ENCODE measurements at places on chromosomes 7 and 10.

DNA sequence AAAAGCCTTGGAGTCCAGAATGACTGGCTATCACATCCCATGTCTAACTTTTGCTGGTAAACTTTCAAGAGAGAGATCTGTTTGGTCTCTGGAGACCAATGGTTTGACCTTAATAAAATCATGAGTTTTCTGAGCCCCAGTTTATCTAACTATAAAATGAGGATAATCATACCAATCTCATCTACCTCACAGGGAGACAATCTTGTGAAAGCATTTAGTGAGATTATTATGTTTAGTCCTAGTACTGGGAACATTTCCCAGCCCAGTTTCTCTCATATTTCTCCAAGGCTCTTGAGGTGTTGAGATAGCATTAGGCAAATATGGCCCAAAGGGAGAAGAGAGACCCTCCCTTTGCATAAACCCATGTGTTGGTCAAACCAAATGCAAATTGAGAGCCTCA, 25.8 kb downstream of the ABCC2 start:
- no peak for DNase-seq

GRCh38 chr7:139623518-139623917, 100.0 kb downstream of the CLEC2L start:
- DNase-seq, result no peak

DNA sequence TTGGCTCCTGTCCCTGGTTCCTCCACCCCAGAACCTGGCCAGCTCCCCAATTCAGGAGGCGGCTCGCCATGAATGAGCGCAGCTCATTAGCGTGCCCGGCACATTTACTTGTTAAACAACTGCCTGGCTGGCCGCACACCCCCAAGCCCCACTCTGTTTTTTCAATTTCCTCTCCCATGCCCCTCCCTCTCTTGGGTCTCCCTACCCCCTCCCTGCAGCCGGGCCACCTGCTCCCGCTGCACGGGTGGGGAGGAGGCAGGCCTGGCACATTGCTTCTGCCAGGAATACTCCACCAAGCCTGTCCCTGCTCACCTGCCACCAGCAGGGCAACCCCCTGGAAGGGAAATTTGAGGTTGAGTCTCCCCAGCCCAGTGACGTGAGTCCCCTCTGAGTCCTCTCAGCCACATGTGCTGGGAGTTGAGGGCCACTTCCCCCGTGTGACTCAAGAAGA, 2.5 kb upstream of the SLIT1 start:
- no peak for DNase-seq

DNA sequence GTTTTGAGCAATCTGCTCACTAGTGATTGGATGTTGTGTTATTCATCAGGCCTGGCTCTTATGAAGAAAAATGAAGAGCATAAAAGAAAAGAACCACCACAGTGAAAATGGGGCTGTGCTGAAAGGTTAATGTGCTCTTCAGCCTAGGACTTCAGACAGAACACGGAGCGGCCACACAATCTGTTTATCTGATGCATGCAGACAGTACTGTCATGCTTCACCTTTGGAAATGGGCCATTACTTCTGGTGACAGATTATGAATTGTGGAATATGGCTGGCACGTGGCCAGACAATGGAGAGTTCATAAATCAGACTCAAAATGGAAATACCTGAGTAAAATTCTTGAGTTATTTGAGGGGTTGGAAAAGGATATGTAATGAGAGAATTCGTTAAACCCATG, 86.0 kb upstream of the NOBOX start:
- no peak for DNase-seq

DNA sequence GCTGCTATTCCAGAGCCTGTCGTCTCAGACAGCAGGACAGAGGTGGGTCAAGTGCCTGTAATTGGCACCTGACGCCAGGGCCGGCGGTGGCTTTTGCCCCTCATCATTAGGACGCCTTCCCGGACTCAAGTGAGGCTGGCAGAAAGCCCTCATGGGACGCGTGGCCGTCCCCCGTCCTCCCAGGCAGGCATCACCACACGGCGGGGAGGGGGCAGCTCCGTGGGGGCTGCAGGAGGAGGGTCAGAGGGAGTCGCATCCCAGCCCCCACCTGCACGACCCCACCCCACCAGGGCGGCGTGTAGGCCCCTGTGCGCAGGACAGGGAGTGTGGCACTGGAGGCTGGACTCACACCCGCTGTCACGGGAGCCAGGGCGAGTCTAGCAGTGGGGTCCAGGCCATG, 16.3 kb downstream of the CFAP46 start:
- DNase-seq, result no peak

DNA sequence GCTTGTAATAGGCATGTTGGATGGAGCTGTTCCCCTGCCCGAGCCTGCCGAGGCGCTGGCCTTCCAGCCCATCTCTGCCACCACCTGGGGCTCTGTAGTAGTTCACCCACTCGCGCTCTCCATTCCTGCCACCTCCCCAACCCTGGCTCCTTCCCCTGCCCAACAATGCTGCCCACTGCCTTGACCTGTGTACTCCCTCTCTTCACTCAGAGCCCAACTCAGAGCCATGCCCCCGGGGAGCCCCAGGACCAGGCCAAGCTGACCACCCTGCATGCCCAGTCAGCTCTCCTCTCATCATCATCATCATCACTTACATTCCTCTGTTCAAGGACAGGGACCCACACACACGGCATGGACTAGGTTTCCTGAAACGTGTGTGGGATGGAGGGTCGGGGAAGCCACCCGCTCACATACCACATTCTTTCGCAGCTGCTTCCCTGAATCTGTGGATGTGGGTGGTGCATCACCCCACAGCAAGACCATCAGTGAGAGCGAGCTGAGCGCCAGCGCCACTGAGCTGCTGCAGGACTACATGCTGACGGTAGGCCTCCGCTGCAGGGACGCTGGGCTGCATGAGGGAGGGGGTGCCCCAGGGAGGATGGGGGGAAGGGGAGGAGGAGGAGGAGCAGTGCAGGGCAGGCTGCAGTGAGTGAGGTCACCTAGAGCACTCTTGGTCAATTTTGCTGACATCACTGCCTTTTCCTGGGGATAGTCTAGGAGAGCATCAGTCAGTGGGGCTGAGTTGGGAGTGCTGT, 15.6 kb downstream of the NACAD start:
- no peak for DNase-seq

- DNase-seq, result no peak
Measured at GRCh38 chr7:82347808-82348207, 95.8 kb downstream of the CACNA2D1 start.

DNA sequence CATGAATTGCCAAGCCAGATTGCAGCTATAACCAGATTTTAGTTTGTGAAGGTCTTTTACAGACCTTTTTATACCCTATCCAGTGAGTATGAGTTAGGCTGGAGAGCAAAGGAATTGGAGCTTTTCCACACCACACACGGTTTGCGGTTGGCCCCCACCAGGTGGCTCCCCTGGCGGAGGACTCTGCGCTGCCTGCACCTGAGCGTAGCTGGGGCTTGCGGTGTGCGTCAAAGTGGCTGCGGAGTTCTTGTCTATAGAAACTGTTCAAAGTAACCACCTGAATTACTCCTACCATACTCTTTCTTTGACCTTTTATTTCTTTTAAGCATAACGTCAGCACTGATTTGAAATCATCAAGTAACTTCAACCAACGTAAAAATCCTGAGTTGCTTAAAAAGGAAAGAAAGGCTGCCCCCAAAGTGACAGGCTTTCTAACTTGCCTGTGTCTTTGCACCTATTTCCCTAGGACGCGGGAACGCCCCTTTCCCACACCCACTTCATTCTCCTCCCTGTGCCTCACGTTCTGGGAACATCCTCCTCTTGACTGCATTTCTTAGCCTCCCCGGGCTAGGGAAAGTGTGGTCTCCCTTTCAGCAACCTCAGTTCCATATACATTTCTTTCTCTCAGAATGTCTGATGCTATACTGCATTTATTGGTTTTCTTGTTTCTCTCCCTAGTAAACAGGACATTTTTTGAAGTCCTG, 47.6 kb upstream of the TMEM72 start:
- no peak for DNase-seq

GRCh38 chr7:151426441-151426903, 13.5 kb downstream of the CRYGN start:
- DNase-seq, result no peak

GRCh38 chr10:53536322-53536721, 763.7 kb upstream of the MBL2 start:
- no peak for DNase-seq

- DNase-seq, result no peak
Measured at GRCh38 chr7:78212476-78213060, 414.0 kb downstream of the PHTF2 start.

- DNase-seq, result no peak
Measured at GRCh38 chr10:1629326-1630198, 107.8 kb downstream of the ADARB2 start.

- peak; percentile 68 for DNase-seq
Measured at GRCh38 chr10:118035354-118036005, 11.3 kb downstream of the RAB11FIP2 start.

- DNase-seq, result peak; percentile 64
Measured at GRCh38 chr7:40232242-40232893, 97.6 kb downstream of the SUGCT start.

GRCh38 chr10:124719213-124719851, 24.8 kb downstream of the FAM53B start:
- DNase-seq, result peak; percentile 90

DNA sequence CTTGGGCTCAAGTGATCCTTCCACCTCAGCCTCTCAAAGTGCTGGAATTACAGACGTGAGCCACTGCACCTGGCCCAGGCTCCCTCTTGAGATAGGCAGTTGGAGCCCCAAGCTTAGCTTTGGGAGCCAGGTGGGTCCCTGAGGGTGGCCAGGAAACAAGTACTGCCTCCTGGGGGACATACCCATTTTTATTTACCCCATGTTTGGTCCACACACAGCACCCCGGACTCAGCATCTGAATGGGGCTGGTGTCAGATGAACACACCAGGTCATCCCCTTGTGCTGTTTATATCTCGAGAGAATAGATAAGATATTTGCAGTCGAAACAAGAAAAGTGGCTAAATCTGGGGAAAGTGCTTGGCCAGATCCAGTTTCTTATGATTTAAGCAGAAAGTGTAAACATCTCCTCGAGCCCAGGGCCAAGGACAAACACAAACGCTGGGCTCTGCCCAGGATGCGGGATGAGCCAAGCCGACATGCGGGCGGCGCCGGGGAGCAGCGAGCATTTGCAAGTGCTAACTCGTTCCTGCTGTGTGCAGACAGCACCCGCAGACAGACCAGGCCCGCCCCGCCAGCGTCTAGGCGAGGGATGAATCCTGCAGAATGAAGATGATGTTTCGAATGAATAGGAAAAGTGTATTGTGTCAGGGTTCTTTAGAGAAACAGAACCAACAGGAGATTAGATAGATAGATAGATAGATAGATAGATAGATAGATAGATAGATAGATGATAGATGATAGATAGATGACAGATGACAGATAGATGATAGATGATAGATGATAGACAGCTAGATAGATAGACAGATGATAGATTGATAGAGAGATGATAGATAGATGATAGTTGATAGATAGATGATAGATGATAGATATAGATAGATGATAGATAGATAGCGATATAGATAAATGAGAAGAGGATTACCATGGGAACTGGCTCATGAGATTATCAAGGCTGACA, 44.4 kb upstream of the OCM2 start:
- no peak for DNase-seq

GRCh38 chr7:158499082-158499455, 88.6 kb downstream of the PTPRN2 start:
- no peak for DNase-seq

DNA sequence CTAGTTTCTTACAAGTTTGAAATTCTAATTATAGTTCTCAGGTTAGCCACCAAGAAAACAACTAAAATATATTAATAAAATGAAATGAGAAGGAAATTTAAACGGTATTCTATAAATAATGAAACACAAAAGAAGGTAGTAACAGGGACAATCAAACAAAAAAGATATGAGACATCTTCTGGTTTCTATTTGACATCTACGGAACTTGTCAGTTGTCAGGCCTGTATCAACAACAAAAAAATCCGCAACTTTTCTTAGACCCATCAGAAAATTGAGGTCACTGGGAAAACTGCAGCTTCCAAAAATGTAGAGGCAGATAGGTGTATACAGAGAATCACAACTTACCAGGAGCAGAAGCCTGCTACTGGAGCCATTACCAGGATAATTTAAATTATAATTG, 70.6 kb downstream of the ZPBP start:
- no peak for DNase-seq

GRCh38 chr10:112585960-112586359, 138.9 kb downstream of the VTI1A start:
- DNase-seq, result no peak

GRCh38 chr10:108496106-108496505, 1331.6 kb upstream of the SORCS1 start:
- DNase-seq, result no peak

GRCh38 chr7:26078437-26079336, 73.3 kb upstream of the NFE2L3 start:
- DNase-seq, result peak; percentile 63

GRCh38 chr10:103736763-103737162, 118.6 kb downstream of the SH3PXD2A start:
- DNase-seq, result peak; percentile 14

- no peak for DNase-seq
Measured at GRCh38 chr7:136342251-136342650, 365.1 kb upstream of the MTPN start.

GRCh38 chr10:80612261-80612660, 74.6 kb downstream of the SH2D4B start:
- DNase-seq, result no peak

- no peak for DNase-seq
Measured at GRCh38 chr10:97520978-97521761, 22.4 kb downstream of the UBTD1 start.

GRCh38 chr7:120256344-120257070, 16.5 kb upstream of the KCND2 start:
- DNase-seq, result no peak

GRCh38 chr10:71605263-71605962, 114.2 kb downstream of the C10orf105 start:
- DNase-seq, result no peak

GRCh38 chr7:105454921-105455320, 66.2 kb upstream of the SRPK2 start:
- DNase-seq, result no peak

GRCh38 chr7:115825456-115826115, 205.0 kb downstream of the TFEC start:
- no peak for DNase-seq

- DNase-seq, result peak; percentile 86
Measured at GRCh38 chr7:74544706-74545469, 91.2 kb downstream of the GTF2IRD1 start.

DNA sequence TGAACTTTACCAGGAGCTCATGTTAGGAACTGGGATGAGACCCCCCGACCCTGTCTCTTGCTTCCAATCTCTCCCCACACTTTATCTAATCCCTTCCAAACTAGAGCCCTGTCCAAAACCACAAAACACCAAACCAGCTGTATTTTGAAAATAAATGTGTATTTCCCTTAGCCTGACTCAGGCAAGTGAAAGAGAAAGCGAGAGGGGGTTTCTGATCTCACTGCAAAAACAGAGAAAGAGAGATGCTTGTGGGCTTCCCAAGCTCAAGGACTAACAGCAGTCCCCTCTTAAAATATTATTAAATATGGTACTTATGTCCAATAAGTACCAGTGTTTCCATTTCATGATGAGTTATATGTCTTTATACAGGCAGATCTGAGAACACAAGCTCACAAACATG, 122.0 kb downstream of the AGMO start:
- DNase-seq, result no peak

DNA sequence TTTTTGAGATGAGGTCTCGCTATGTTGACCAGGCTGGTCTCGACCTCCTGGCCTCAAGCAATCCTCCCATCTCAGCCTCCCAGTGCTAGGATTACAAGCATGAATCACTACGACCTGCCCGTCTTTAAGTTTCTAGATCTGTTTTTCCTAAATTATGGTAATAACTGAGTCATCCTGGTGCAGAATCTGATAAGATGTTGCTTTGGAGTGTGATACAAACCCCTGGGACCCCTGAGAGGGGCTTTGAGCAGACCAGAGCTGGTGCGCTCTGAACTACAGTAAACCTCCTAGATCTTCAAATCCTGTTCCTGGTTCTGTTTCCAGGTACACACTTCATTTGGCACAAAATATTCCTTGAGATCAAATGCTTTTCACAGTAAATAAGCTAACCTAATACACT, 34.2 kb downstream of the RPP38 start:
- no peak for DNase-seq
